ENCODE measurements at places on chromosomes 13 and 19.

- no peak for DNase-seq
These were observed at the start of gene MISP for GRCh38 chr19:750640-751423. Gene MISP, plus strand, starts transcription at chr19:751112. Its CDS starts 5,835 bp downstream, at chr19:756947.

- no peak for DNase-seq
These were observed 38.3 kb downstream of the SOX1 start for GRCh38 chr13:112105244-112105681.

DNA sequence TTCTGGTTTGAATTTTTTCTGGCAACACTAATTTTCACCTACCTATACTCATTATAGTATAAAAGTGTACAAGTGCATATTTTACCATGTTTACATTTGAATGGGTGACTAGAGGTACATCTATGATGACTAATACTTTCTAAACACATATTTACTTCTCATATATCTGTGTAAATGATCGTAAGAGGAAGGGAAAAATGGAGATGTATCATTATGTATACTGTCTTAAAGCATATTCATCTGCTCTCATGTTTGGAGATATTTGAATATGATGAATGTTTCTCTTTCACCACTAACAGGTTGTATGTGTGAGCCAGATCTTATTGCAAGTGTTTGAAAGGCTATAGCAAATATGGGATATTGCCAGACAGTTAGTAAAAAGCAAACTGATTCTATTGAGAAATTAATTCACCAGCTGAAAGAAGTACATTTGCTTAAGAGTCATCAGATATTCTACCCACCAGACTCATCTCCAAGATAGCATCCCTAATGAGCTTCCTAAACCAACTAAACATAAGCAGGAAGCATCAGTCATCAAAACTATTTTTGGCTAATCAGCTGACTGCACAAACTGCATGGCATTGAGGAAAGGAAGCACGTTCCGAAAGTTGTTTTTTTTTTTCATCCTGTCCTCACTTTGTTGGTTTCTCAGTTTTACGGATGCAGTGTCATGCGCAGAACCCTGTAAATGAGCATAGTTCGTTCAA lies 738.2 kb downstream of the GPC5 start:
- no peak for DNase-seq

GRCh38 chr19:12790628-12791344 lies 500 bp upstream of the JUNB start:
- DNase-seq = no peak

DNA sequence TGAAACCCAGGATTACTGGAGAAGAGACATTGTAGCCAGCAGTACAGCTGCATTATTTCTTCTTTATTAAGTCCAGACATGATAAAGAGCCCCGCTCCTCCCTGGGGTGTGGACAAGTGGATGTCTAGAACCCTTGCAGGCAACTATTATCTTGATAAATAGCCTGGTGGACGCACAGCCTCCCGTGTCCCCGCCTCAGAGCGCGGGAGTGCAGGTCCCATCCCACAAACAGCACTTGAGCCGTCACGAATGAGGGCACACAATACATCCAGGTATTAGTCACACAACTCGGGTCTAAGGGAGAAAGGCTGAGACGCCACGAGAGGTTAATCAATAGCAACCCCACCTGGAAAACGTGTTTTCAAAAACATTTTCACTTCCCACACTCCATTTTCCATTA lies 213.2 kb upstream of the SOX1 start:
- DNase-seq = no peak

DNA sequence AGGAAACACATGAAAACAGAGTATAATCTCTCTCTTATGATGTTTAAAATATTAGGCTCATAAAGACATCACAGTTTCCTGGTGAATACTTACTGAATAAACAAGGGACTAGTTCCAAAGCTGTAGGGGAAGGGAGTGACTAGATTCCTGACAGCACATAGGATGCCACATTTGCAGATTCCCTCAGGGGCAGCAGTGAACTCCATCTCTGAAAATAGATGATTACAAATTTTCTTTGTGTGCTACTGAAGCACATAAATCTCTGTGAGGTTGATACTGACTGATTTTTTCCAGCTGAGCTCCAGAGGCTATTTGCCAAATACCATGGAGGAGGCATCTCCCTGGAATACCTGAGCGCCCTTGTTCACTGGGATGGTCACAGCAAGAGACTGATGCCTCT lies 77.3 kb downstream of the FGF9 start:
- no peak for DNase-seq

GRCh38 chr19:31671411-31672035 lies 322.3 kb upstream of the TSHZ3 start:
- no peak for DNase-seq

GRCh38 chr13:81738364-81738763 lies 1397.4 kb upstream of the SPRY2 start:
- no peak for DNase-seq

- no peak for DNase-seq
These were observed 324.3 kb downstream of the ZNF536 start for GRCh38 chr19:30696514-30696913.

DNA sequence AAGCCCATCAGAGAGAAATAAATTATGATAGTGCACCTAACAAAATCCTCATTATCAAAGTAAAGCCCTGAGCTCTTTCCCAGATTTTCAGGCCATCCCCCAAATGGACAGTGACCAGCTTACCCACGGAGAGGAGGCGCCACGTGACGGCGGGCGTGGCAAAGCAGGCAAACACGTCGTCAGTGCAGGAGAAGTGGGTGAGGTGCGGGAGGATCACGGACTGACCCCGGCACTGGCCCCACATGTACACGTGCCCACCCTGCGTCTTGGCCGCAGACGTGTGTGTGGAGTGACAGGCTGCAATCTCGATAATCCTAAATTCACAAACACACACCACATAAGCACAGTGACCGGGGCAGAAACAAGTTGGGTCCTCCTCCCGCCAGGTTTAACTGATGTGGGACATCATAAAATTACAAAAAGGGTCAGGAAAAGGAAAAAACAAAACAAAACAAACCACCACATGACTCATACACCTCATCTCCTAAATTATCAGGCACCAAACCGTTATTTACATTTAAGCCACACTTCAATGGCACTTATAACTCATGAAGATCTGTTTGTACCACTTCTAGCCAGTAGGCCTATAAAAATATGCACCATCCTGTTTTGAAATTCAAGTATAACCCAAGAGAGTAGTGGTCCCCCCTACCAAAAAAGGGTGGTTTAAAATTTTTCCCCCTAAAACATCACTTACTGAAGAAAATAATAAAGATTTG lies 30.1 kb downstream of the RCBTB2 start:
- DNase-seq = no peak

DNA sequence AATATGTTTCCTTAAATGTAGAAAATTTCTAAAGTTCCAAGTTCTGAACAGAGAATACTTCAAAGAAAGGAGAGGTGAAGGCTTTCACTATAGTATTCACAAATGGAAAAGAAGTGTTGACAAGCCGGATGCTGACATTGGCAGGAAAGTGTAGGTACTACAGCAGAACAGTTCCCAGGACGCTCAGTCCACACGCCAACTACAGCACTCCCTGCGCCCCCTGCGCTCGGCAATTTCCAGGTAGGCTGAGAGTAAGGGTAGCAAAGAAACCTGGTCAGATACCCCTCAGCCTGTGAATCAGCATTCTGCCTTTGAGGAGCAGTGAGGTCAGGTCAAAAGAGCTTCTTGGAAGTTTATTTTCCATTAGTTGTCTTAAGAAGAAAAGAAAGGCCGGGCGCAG lies 115.3 kb downstream of the NALCN start:
- DNase-seq = no peak

DNA sequence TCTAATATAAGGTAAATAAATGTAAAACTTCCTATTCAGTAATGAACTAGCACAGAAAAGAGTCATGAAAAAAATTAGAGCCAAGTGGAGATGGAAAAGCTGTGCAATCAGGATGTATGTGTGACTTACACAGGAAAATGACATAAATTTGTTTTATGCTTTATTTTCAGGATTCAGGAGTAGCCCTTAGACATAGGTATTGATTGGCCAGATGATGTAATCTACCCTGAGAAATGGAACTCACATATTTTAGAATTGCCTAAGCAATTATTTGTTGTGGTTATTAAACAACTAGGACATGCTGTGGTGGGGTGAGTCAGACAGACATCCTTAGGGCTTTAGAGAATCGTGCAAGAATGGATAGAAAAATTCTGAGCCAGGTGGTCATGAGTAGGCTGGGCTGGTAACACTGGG lies 110.6 kb downstream of the PCDH9 start:
- DNase-seq = no peak

GRCh38 chr13:19305434-19305833 lies 123.8 kb upstream of the TUBA3C start:
- no peak for DNase-seq

GRCh38 chr13:33204130-33204927 lies 81.2 kb downstream of the STARD13 start:
- no peak for DNase-seq

DNA sequence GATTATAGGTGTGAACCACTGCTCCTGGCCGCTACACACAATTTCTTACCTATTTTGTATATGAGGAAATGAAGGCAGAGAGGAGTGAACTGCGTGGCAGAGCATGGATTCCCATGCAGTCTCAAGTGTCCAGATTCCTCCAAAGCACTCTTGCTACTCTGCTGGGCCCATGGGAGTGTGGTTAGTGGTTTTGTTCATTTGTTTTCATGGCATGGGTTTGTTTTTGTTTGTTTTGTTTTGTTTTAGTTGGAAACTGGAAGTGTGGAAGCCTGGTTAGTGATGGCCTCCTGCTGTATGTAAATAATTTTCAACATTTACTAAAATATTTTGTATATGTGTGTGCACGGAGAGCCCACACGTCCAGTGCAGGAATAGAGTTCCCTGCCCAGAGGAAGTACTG lies 61.3 kb upstream of the LRCH1 start:
- no peak for DNase-seq

DNA sequence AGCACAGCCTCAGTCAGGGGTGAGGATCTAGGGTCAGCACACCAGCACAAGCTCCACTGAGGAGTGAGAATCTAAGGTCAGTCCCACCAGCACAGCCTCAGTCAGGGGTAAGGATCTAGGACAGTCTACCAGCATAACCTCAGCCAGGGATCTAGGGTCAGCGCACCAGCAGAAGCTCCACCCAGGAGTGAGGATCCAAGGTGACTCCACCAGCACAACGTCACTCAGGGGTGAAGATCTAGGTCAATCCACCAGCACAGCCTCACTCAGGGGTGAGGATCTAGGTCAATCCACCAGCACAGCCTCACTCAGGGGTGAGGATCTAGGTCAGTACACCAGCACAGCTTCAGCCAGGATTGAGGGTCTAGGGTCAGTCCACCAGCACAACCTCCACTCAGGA lies 64.5 kb downstream of the RAB20 start:
- no peak for DNase-seq

DNA sequence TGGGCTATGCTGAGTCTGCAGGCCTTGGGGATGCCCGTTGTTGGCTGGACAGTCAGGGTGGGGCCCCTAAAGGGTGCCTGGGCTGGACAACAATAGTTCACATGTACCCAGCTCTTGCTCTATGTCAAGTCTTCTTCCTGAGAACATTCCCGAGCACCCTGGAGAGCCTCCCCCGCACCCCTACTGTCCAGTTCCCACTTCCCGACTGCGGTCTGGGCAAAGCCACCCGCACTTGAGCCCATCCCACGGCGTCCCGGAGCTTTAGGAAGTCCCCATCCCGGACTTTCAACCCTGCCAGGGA lies 1.1 kb upstream of the MPND start:
- DNase-seq = no peak

DNA sequence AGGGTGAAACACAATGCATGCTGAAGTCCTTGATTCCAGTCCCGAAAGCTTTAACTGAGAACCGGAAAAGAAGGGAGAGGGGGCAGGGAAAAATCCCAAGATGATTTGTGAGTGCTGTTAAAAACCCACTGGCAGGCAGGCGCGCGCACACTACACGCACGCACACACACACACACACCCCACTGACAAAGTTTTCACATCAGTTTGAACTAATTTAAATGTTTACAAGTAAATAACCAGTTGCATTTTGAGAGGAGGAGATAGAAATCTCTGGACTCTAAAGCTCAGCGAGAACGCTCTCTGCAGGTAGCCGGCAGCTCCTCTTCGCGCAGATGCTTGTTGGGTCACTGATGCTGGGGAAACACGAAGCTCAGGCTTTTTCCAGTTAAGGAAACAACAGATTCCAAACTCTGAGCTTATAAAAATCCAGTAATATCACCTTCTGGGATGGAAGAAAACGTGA lies 818 bp upstream of the SLITRK1 start:
- no peak for DNase-seq

DNA sequence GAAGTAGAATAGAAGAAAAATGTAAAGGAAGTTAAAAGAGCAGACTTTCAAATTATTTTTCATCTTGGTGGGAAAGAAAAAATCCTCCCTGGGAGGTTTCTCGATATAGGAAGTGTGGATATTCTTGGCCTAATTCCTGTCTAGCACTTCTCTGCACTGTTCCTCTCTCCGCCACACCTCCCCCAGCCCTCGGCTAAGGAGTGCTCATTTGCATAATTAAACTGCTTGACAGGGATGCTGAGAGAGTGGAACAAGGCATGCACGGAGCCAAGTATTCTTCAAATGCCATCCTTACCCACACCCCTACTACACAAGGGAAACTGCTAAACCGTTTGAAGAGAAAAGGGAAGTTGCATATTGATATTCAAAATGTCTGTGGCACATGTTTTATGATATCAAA lies 511.0 kb upstream of the HTR2A start:
- DNase-seq = no peak

- DNase-seq = no peak
These were observed 9.5 kb upstream of the MBNL2 start for GRCh38 chr13:97212601-97213040.

GRCh38 chr13:113145911-113146598 lies 12.4 kb upstream of the PROZ start:
- no peak for DNase-seq

GRCh38 chr13:29925457-29926097 lies 75.2 kb upstream of the UBL3 start:
- DNase-seq = no peak

DNA sequence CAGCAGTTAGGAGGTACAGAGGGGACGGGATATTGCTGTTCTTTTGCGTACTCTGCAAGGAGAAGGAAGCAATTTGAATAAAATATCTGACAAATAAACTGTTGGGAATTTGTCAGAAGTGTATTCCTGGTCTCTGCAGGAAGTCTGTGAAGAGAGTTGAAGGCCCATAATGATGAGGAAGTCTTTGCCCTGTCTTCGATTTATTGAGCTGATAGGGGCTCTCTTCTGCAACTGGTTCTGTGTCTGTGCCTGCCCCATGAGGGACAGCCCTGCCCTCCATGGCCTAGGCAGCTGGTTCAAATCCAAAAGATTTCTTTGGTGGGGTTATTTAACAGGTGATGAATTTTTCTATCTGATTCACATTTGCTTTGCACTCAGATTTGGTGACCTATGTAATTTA lies 339.7 kb upstream of the EDNRB start:
- no peak for DNase-seq

All from activated T-helper 1 cell treated with anti-CD3 and anti-CD28 coated beads, Interleukin-12 subunit alpha, Interleukin-12 subunit beta, Interleukin-2, Interleukin-4 antibody, amounts not matched to agents 30 ng/mL and 10 ng/mL and 1 ng/mL, durations not matched to agents 14 hours and 24 hours and 36 hours (primary cell).